ENCODE measurements at places on chromosomes 2 and 18. TPM values are rescaled to one million over a fixed set of nuclear protein-coding genes. Genes with fewer than 3 reads are reported as not detected.

Gene SERPINB10
- not detected for total RNA-seq

Gene SKA1
- total RNA-seq, result 4.7 TPM

Gene WBP1
- 76.8 TPM for total RNA-seq

Gene CD8B2
- total RNA-seq, result 0.05 TPM

Gene ZNF521
- 238 TPM for total RNA-seq

Gene LAMA3
- total RNA-seq, result 1.7 TPM

Gene BOLL
- total RNA-seq, result not detected

- H3K4me3 ChIP-seq, result no peak overlapping the region
- DNase-seq, result no peak
- no peak overlapping the region for H3K27ac ChIP-seq
- H3K36me3 ChIP-seq, result peaks cover 8% of the 10 kb centered on the region
- H3K4me1 ChIP-seq, result peaks cover 23% of the 10 kb centered on the region
Measured at GRCh38 chr2:160418398-160418765, 75.2 kb downstream of the RBMS1 start.

GRCh38 chr2:148021886-148022285 is 995 bp downstream of the MBD5 start:
- peak overlapping the region; percentile 90 for H3K27ac ChIP-seq
- DNase-seq, result no peak
- H3K4me3 ChIP-seq, result peak overlapping the region; percentile 100
- H3K36me3 ChIP-seq, result no peaks in the 10 kb centered on the region
- peaks cover 35% of the 10 kb centered on the region for H3K4me1 ChIP-seq

- peaks cover 28% of the 10 kb centered on the region for H3K36me3 ChIP-seq
- DNase-seq, result no peak
- peaks cover 6% of the 10 kb centered on the region for H3K27me3 ChIP-seq
- H3K4me3 ChIP-seq, result no peak overlapping the region
Measured at GRCh38 chr2:9388199-9388681, 35.1 kb downstream of the ITGB1BP1 start.

DNA sequence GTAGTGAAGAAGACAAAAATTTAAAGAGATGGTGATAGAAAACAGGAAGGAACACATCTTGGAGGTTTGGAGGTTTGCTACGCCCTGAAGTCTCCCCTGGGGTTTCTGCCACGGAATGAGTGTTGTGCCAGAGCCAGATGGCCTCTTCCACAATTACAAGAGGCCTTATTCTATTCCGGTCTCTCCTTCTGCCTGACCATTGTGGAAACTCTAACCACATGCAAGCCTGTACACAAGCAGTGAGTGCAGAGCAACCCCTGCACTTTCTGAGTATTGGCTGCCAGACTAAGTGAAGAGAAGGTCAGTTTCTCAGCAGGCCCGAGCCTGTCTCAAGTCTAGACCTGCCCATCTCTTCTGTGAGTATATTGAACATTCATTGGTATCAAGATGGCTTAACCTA is 22.7 kb upstream of the MYO1B start:
- H3K4me3 ChIP-seq, result no peak overlapping the region
- DNase-seq, result no peak
- H3K36me3 ChIP-seq, result peaks cover 4% of the 10 kb centered on the region
- no peaks in the 10 kb centered on the region for H3K27me3 ChIP-seq

DNA sequence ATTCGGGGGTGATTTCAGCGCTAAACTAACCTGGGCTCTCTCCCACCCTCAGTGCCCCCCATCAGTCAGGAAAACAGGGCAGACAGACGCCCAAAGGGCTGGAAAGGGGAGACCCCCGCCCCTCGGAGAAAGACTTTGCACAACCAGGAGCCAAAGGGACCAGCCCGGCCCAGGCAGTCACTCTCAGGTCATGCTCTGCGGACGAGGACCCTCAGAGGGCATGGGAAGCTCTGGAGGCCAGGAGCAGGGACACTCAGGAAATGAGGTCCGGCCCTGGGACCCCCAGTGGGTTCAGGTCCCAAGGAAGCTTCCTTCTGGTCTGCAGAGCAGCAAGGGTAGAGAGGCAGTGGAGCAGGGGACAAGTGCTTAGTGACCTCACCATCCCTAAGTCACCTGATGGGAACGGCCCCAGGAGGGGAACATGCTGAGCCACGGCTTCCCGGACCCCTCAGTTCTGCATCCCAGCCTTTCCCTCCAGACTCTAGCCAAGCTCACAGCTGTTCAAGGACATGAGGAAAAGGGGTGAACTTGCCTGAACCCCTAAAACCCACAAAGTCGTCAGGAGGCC is 88.0 kb upstream of the GPC1 start:
- H3K27ac ChIP-seq, result no peak overlapping the region
- H3K27me3 ChIP-seq, result peaks cover 5% of the 10 kb centered on the region
- no peak overlapping the region for H3K4me3 ChIP-seq
- DNase-seq, result no peak
- H3K4me1 ChIP-seq, result no peaks in the 10 kb centered on the region

DNA sequence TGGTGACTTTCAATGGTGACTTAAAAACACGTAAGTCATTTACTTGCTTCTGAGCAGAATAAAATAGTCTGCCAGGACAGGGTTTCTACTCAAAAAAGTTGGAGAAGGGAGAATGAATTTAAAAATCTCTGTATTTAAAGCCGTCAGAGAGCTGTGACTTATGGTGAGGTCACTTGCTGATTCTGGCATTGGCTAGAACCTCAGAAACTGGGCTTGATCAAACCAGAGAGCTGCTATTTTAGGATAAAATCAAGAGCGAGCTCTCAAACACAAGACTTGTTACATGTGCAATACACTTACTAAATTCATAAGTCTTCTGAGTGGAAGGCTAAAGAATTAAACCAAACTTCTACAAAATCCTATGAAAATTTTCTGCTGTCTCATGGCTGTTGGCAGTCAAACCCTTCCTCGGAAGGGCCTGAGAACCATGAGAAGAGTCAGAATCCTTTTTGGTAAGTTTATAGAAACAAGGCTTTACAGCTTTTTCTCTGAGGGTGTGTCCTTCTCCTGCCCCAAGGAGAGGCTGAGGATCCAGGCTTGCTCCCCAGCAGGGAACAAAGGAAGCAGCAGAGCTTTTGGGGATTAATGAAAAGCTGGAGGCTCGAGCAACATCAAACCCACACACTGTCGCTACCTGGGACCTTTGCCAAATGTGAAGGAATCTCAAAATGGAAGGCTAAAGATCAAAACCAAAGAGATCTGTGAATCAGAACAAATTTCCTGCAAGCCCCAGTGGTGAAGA is 816.4 kb downstream of the SOCS6 start:
- no peak for DNase-seq
- H3K27me3 ChIP-seq, result no peaks in the 10 kb centered on the region
- H3K4me1 ChIP-seq, result no peaks in the 10 kb centered on the region
- no peak overlapping the region for H3K27ac ChIP-seq
- H3K4me3 ChIP-seq, result no peak overlapping the region

DNA sequence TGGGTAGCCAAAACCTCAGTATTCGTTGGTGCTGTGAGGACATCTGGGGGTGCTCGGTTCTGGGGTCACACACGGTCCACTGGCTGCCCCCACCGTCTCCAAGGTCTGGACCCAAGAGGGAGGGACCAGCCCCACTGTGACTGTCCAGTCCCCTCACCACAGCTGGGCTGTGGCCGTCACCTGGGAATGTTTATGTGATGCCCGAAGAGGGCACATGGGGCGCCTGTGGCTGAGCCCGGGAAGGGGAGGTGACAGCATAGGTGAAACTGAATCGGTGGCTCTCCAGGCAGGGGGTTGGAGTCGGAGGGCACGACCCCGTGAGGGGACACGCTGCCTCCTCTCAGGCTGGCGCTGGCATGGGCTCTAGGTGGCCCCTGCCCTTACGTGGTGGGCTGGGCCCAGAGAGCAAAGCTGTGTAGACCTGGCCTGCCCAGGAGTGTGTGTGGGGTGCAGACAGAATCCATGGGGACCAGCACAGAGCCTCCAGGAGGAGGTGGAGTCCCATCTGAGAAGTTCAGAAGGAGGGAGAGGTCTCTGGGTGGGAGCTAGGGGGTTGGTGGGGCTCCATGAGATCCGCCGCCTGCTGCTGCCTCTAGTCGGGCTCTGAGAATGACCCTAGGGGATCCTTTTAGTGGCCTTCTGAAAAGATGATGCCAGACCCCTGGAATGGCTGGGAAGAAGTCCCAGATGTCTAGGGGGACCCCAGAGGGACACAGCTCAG is 1.8 kb downstream of the BOK start:
- H3K4me1 ChIP-seq, result peaks cover 28% of the 10 kb centered on the region
- H3K27me3 ChIP-seq, result peaks cover 12% of the 10 kb centered on the region
- H3K4me3 ChIP-seq, result peak overlapping the region; percentile 93
- DNase-seq, result no peak
- peaks cover 5% of the 10 kb centered on the region for H3K36me3 ChIP-seq

DNA sequence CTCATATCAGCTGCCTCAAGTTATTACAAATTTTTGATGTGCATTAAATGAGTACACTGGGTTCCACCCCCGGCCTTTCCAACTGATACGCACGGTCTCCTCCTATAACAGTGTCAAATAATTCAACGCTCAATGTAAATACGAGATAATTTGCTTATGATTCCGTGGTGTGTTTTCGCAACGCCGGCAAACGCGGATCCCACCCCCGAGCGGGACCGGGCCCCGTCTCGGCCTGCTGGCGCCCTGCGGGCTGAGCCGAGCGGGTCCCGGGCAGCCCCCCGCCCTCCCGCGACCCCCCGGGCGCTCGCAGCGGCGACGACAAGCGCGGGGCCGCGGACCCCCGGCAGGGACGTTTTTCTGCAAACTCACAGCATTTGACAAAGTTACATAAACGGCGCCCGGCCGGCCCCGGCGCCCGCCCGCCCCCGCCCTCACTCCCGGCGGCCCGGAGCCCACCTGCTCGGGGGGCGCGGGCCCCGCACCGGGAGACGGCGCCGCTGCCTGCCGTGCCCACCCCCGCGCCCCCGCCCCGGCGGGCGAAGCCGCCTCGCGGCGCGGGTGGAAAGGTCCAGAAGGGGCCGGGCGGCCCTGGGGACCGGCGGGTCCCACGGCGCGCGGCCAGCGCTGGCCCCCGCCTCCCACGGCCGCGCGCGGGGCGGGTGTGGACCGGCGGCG is 762 bp downstream of the HDAC4 start:
- DNase-seq, result no peak
- no peak overlapping the region for H3K27ac ChIP-seq
- no peaks in the 10 kb centered on the region for H3K36me3 ChIP-seq
- H3K4me1 ChIP-seq, result peaks cover 23% of the 10 kb centered on the region
- H3K27me3 ChIP-seq, result peaks cover 4% of the 10 kb centered on the region

- H3K4me1 ChIP-seq, result peaks cover 3% of the 10 kb centered on the region
- no peak overlapping the region for H3K27ac ChIP-seq
- no peak for DNase-seq
- no peaks in the 10 kb centered on the region for H3K36me3 ChIP-seq
- H3K4me3 ChIP-seq, result no peak overlapping the region
Measured at GRCh38 chr18:58640428-58640805, 11.5 kb upstream of the ALPK2 start.

DNA sequence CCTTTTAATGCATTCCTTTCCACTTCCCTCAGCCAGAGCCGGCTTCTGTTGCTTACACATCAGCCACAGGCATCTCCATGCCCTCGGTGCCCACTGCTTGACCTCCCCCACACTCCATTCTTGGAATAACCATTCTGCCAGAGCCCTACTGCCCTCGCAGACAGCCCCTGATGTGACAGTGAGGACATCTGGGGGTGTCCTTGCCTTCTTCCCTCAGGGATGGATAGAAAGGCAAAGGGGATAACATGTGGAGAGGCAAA is 6.4 kb upstream of the NPPC start:
- no peak for DNase-seq
- H3K4me1 ChIP-seq, result peaks cover 24% of the 10 kb centered on the region
- no peaks in the 10 kb centered on the region for H3K36me3 ChIP-seq
- H3K27ac ChIP-seq, result no peak overlapping the region
- no peak overlapping the region for H3K4me3 ChIP-seq

All from endothelial cell (in vitro differentiated cells).